ENCODE measurements at places on chromosomes 6 and 20. TPM values are rescaled to one million over a fixed set of nuclear protein-coding genes. Genes with fewer than 3 reads are reported as not detected.

DNA sequence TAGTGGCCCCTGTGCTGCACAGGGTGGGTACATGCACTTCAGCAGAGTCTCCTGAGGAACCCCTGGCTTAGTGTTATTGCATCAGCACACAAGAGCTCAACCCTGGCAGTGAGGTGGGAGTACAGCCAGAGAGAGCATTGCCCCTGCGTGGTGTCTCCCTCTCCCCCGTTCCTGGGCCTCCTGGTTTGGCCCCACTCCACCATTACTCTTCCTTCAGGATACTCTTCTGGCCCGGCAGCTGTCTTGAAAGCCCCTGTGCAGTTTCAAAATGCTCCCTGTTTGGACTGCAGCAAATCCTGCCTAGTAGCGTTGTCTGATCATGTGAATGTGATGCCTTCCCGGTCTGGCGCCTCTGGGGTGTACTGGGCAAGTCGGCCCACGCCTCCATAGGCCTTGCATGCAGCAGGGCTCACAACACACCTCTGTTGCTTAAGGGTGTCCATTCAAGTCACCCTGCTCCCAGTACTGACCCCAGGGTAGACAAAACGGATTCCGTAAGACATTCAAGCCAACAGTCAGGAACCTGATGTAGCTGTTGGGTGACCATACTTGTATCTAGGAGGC lies 32.1 kb downstream of the TXNDC5 start:
- no peak overlapping the region for H3K27ac ChIP-seq
- H3K4me3 ChIP-seq, result no peak overlapping the region
- H3K4me1 ChIP-seq, result no peaks in the 10 kb centered on the region
- DNase-seq, result no peak
- H3K27me3 ChIP-seq, result no peaks in the 10 kb centered on the region

DNA sequence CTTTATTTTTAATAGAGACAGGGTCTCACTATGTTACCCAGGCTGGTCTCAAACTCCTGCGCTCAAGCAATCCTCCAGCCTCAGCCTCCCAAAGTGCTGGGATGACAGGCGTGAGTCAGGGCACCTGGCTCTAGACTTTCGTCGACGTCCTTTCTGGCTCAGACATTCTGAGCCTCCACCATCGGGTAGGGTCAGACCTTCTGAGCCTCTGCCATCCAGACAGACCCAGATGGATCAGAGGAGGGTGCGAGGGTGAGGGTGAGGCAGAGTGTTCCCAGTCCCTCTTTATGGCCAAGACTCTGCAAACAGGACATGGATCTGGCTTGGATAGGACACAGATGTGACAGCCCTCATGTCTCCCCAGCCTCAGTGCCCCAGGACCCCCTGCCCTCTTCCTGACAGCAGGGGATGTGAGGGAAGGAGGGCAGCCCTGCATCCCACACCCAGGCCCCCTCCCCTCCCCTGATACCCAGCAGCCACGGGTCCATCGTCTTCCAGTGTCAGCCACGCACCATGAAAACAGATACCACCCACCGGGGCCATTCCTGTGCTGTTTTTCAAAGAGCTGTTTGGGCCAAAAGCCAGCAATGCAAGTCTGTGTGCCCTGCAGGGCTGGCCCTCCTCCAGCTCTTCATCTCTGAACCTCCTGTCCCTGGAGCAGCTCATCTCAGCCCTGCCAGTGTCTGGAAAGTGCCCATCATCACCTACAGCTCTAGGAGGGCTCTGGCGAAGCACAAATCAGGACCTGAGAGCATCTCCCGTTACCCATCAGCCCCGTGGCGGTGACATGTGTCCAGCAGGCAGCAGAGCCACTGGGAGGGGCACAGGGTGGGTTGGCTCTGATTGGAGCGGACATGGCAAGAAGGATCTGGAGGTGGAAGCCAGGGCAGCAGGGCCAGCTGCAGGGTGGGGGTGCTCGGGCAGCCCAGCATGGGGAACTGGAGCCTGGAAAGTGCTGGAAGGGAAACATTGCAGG lies 208.4 kb downstream of the PREX1 start:
- DNase-seq, result no peak
- no peaks in the 10 kb centered on the region for H3K4me1 ChIP-seq
- H3K27me3 ChIP-seq, result no peaks in the 10 kb centered on the region
- H3K4me3 ChIP-seq, result no peak overlapping the region
- no peaks in the 10 kb centered on the region for H3K36me3 ChIP-seq
- no peak overlapping the region for H3K27ac ChIP-seq

DNA sequence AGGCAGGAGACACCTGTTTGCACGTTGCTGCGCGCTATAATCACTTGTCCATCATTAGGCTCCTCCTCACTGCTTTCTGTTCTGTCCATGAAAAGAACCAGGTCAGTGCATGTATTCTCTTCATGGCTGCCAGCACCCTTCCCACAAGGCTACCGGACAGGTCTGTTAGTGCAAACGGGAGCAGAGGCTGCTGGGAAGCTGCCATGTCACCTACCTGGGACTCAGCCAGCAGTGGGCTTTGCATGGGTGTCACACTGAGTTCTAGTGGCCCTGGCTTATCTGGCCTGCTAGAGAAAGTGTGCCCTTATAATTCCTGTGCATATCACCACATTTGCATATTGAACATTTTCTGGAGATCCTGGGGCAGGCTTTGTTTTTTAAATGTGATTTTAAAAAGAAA lies 24.8 kb downstream of the LYRM2 start:
- H3K4me1 ChIP-seq, result peaks cover 12% of the 10 kb centered on the region
- no peak for DNase-seq
- H3K27ac ChIP-seq, result no peak overlapping the region
- H3K36me3 ChIP-seq, result no peaks in the 10 kb centered on the region

The ECT2L gene
- not detected for total RNA-seq

DNA sequence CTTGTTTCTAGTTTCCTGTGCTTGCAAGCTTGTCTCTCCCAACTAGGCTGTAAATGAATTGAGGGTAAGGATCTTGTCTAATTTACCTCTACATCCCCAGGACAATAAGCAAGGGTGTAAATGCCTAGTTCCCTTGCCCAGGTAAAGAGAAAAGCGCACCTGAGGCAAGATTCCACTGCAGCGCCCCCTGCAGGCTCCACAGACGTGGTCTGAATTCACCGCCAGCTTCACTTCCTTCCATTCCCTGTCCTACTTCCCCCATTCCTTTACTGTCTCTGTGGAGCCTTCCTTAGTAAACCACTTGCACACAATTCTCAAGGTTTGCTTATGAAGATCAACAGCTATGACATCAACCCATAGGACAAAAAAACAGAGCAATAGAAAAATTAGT lies 42.3 kb downstream of the ANKEF1 start:
- H3K27me3 ChIP-seq, result no peaks in the 10 kb centered on the region
- no peak overlapping the region for H3K4me3 ChIP-seq
- peak; percentile 36 for DNase-seq
- no peak overlapping the region for H3K27ac ChIP-seq
- no peaks in the 10 kb centered on the region for H3K36me3 ChIP-seq
- H3K4me1 ChIP-seq, result no peaks in the 10 kb centered on the region

DNA sequence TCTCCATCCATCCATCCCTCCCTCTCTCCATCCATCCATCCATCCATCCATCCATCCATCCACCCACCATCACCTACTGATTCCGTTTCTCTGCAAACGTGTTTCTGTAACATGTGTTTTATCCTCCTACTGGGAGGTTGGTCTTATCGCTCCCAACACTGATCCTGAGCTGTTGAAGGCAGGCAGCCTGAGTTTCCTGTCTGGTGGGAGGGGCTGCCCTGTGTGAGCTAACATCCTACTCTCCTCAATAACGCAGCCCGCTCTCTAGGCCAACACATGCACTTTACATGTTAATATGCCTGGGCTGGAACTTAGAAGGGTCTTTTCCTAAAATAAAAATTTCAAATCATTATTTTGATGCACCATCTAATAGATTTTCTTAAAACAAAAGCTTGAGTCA lies 126.5 kb downstream of the WDR27 start:
- no peaks in the 10 kb centered on the region for H3K36me3 ChIP-seq
- no peaks in the 10 kb centered on the region for H3K27me3 ChIP-seq
- no peak overlapping the region for H3K4me3 ChIP-seq
- H3K4me1 ChIP-seq, result no peaks in the 10 kb centered on the region
- no peak for DNase-seq
- no peak overlapping the region for H3K27ac ChIP-seq

DNA sequence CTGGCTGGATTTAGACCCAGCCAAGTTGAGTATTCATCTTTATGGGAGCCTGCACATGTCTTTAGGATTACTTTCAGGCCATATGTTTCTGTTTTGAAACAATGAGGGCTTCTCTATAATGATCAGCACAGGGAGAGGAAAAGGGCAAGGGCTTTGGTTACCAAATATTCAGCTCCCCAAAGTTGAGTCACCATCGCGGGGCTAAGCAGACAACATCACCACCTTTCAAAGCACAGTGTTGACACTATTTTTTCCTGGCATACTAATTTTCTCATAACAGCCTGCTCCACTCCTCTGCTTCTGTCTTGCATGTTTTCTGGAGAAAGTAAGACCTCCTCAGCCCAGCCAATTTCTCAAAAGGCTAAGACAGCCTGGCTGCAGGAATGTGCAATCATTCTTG lies 4.9 kb downstream of the SCML4 start:
- no peaks in the 10 kb centered on the region for H3K36me3 ChIP-seq
- H3K4me3 ChIP-seq, result no peak overlapping the region
- no peak overlapping the region for H3K27ac ChIP-seq
- H3K27me3 ChIP-seq, result no peaks in the 10 kb centered on the region
- no peak for DNase-seq
- H3K4me1 ChIP-seq, result peaks cover 54% of the 10 kb centered on the region

DNA sequence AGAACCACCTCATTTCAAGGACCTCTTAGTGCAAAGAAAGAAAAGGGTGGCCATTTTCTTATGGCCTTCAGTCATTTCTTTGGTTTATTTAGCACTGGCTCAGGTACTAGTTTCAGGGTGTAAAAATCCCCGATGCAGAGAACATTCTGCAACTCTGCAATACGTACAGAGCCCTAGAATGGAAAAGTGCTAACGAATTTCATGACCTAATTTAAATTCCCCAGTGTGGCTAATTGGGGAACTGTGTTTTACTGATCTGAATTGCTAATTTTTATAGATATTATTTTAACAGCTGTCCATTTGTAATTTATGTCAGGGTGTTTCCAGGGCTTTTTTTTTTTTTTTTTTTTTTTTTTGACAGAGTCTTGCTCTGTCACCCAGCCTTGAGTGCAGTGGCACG lies 160.7 kb downstream of the UST start:
- no peak overlapping the region for H3K27ac ChIP-seq
- no peak overlapping the region for H3K4me3 ChIP-seq
- no peaks in the 10 kb centered on the region for H3K36me3 ChIP-seq
- no peaks in the 10 kb centered on the region for H3K27me3 ChIP-seq
- H3K4me1 ChIP-seq, result peaks cover 20% of the 10 kb centered on the region

DNA sequence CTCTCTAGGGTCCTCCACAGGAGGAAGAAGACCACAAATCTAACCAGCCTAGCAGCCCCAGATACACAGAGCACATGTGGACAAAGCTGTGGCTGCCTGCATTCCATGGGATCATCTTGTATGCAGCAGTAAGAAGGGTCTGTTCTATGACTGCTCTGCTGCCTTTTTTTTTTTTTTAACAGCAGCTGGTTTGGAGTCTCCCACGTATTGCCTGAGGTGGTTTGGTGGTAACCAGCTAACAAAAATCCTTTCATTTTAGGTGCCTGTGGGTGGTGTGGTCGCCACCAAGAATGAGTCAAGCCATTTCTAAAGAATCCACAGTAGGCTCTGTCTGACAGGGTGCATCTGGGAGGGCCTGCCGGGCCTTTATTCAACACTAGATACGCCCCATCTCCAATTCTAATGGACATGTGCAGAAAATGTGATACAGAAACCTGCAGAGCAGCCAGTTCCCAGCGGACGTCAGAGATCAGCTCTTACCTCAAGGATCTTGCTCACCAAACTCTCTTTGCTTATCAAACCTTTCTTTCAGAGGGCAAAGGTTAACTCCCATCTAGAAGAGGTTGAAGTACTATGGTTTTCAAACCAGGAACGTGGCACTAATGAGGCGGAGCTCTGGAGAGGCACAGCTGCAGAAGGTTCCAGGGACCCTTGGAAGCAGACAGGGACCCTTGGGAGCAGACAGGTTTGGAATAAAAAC lies 32.0 kb downstream of the GNAS-AS1 start:
- H3K36me3 ChIP-seq, result no peaks in the 10 kb centered on the region
- no peak overlapping the region for H3K4me3 ChIP-seq
- no peaks in the 10 kb centered on the region for H3K4me1 ChIP-seq

- H3K36me3 ChIP-seq, result no peaks in the 10 kb centered on the region
- no peaks in the 10 kb centered on the region for H3K27me3 ChIP-seq
- H3K4me1 ChIP-seq, result peaks cover 9% of the 10 kb centered on the region
- H3K27ac ChIP-seq, result no peak overlapping the region
- H3K4me3 ChIP-seq, result no peak overlapping the region
- DNase-seq, result no peak
Measured at GRCh38 chr6:296151-297122, 4.2 kb downstream of the DUSP22 start.

The BPI gene
- not detected for total RNA-seq

The TMEM217 gene
- 0.09 TPM for total RNA-seq

DNA sequence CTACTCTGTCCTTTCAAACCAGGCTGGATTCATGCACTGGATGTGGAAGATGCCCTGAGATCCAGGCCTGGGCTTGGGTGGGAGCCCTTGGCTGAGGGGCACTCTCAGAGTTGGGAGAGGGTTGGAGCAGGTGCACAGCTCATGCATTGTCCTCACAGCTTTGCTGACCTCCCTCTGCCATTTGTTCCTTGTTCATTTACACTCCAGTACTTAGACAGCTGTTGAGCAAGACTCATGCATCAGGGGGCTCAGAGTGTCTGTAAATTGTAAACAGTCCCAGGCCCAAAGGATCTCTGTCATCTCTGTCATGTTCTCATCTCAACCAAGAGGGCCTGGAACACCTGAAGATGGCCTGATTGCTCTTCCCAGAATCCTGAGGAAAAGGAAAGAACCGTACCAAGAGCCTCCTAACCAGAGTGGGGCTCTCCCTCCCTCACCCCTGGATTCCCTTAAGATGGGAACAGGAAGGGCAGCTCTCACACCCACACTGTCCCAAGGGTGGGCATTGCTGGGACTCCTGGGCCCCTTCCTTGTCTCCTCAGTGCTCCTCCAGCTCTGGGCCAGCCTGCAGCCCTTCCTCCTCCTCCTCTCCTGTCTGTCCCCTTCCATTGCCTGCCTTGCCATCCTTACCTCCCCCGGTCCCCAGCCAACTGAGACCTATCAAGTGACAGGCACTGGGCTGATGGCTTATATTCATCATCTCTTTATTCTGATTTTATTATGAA lies 132.9 kb downstream of the FOXO3 start:
- no peaks in the 10 kb centered on the region for H3K4me1 ChIP-seq
- H3K27ac ChIP-seq, result no peak overlapping the region

GRCh38 chr6:80380566-80380965 lies 274.1 kb downstream of the BCKDHB start:
- no peak overlapping the region for H3K27ac ChIP-seq
- H3K27me3 ChIP-seq, result no peaks in the 10 kb centered on the region
- no peak for DNase-seq
- H3K4me3 ChIP-seq, result no peak overlapping the region
- peaks cover 4% of the 10 kb centered on the region for H3K4me1 ChIP-seq
